ENCODE measurements at places on chromosomes 11 and 22.

- no peak for DNase-seq
Observed at GRCh38 chr11:61019832-61020405, 48.4 kb downstream of the CD6 start.

- DNase-seq, result no peak
Observed at GRCh38 chr22:17580441-17581031, 17.2 kb downstream of the SLC25A18 start.

- no peak for DNase-seq
Observed at GRCh38 chr22:24355574-24355973, 71.8 kb upstream of the ADORA2A start.

- DNase-seq, result no peak
Observed at GRCh38 chr11:47592970-47593369, 1.2 kb downstream of the C1QTNF4 start.

DNA sequence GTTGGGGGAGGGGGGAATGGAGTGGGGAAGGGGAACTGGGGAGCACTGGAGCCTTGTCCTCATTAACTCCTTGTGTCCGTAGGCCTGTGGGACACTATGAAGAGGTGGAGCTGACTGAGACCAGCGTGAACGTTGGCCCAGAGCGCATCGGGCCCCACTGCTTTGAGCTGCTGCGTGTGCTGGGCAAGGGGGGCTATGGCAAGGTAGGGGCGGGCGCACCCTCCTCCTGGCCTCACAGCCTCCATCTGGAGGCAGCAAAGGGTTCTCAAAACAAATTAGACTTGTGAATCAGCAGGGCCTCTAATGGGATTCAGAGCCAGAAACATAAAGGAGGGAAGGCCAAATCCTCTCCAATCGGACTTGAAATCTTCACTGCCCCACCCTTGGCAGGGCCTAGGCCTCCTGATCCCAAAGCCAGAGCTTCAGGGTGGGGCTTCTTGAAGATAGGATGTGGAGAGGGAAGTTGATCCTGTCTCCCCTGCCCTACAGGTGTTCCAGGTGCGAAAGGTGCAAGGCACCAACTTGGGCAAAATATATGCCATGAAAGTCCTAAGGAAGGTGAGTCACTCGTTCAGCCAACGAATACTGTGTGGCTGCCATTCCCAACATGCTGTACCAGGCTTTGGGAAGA is 859 bp downstream of the RPS6KB2 start:
- no peak for DNase-seq

DNA sequence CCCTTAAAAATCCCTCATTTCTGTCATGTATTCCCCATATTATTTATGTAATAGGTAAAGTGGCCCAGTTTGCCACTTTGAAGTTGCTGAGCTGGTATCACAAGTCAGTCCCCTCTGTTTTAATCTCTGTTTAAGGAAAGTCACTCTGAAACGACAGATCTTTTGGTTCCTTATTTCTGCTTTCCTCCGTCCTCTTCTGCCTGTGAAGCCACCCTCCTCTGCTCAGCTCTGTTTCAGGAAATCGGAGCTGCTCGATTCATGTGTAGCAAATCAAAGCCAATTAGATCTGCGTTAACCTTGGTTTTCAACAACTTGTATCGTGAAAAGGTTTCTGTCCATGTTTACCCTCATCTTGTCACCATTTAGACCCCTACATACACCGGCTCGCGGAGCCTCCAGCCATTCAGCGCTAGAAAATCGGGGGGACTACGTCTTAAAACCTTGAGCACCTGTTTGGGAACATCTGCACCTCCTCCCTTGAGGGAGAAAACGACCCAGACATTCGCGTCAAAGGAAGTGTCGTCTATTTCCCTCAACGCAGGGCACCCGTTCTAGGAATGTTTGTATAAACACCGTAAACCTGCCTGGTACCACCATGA is 576 bp upstream of the SC5D start:
- DNase-seq, result no peak

DNA sequence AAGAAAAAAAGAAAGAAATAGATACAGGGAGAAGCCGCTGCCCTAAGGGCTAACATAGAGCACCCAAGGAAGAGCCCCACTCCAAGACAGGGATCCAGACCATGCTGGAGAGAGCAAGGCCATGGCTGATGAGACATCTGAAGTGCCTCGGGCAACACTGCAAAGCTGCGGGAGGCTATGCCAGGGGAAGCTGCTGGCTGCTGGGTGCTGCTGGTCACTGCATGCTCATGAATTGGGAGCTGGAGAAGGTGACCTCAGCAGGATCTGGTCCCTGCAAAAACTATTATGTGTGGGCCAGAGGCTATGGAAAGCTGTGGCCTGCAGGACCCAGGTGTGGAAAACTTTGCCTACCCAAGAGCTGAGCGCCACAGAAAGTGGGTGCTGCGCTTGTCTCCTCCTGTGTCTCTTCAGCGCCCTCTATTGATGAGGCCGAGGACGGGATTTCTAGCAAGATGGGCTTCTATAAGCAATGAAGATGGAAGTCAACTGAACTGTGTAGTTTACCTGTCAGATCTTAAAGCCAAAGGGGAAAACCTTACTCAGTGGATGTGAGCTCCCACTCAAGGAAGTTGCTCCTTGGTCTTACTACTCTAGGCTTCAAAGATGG is 17.3 kb upstream of the SLC29A2 start:
- peak; percentile 64 for DNase-seq

GRCh38 chr22:46362934-46363515 is 27.5 kb downstream of the TRMU start:
- DNase-seq, result no peak

GRCh38 chr22:37697538-37697835 is 639 bp downstream of the TRIOBP start:
- no peak for DNase-seq

DNA sequence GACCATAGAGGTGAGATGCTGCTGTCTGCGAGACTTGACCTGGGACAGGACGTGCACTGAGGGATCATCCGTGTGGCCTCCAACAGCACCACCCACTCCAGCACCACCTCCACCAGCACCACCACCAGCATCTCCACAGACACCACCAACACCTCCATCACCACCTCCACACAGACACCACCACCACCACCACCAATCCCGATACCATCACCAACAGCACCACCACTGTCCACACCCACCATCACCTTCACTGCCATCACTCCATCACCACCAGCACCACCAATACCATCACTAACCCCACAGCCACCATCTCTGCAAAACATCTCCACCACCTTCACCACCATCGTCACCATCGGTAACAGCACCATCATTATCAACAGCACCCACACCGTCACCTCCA is 26.6 kb upstream of the SLC22A12 start:
- DNase-seq, result no peak

DNA sequence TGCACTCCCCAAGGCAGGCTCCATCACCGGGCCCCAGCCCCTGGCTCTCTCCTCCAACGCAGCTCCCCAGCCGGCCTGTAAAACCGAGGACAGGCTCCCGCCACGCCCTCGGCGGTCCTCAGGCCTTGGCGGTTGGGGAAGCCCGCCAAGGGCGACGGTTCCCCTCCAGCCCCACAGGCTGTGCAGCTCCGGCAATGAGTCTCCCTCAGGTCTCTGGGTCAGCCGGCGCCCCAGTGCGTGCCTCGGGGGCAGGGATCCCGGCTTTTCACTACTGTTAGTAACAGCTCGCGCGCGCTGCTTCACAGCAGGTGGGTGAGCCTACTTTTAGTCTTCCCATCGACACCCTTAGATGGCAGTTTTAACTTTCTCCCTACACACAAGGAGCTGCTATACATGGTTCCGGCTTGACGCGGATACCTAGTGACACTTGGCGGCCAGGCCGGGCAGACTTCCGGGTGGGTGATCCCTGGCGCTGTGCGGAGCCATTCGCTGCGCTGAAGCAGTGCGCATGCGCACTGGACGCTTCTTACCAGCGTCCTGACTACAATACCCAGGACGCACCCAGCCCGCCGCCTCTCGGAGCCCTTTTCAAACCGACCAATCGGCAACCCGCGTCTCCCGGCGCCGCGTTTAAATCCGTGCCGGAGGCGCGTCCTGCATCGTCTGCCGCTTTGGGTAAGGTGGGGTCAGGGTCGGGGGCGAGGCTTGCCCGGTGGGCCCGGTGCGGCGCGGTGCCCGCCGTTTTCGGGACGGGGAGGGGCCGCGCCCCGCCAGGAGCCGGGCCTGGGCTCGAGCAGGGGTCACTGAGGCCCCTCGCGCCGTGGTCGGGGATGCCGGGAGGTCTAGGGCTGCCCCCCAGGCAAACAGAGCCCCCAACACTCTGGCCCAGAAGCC is at the start of gene GTSE1:
TSS of gene GTSE1 (plus strand) at position 614 of the 894 bp plus-strand sequence. CDS start 531 bp downstream, outside the sequence.
- DNase-seq, result peak; percentile 93

DNA sequence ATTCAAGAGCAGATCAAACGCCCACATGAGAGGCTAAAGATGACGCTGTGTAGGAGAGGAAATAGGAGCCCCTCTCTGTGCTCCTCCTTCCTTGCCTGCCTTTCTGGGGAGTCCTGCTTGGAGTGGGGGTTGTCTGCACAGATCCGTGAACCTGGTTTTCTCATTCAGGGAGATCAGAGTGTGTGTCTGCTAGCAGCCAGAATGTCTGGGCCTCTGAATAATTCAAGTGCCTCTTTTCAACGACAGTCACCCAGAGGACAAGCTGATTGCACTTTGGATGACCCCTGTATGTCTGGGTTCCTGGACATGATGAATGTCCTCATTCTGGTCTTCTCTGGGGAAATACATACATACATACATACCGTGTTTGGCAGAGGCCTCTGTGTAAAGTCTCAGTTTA is 592.5 kb upstream of the B3GAT1 start:
- DNase-seq, result no peak

DNA sequence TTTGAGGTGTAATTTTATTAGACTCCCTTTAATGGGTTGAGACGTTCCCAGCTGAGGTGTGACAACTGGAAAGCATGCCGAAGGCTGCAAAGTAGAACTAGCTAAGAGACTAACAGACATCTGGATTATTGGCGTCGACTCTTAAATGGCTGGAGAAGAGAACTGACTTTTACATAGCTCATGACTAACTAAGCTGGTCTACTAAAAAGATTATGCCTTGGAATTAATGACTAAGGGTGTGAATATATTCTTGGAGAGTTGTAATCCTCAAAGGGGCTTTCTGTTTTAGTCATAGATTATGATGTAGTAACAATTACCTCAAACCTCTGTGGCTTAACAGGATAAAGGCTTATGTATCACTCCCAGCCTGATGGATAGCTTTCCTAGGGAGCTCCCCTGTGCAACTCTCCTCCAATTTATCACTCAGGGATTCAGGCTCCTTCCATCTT is 39.5 kb upstream of the SLC5A12 start:
- DNase-seq, result no peak

GRCh38 chr22:41931701-41932269 is 5.2 kb upstream of the TNFRSF13C start:
- DNase-seq, result no peak
